ENCODE measurements at places on chromosomes 5 and 9. TPM values are rescaled to one million over a fixed set of nuclear protein-coding genes. Genes with fewer than 3 reads are reported as not detected.

The PRRX2 gene
- total RNA-seq, result not detected

DNA sequence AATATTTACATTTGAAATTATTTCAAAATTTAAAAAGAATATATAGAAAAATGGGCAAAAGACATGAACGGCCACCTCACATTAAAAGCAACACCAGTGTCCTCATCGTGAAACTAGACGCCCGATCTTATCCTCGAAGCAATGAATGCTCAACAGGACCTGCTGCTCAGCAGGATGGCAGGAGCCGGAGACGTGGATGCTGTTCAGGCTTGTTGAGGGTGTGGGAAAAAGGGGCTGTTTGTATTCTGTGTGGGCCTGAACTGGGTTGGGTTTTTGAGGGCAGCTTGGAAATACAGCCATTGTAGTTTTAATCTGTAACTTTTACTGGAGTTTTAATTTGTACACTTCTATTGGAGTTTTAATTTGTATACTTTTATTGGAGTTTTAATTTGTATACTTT is 20.3 kb downstream of the EXOC3 start:
- H3K36me3 ChIP-seq, result peaks cover 23% of the 10 kb centered on the region
- H3K4me1 ChIP-seq, result no peaks in the 10 kb centered on the region
- DNase-seq, result no peak
- H3K27ac ChIP-seq, result no peak overlapping the region
- no peak overlapping the region for H3K4me3 ChIP-seq
- H3K27me3 ChIP-seq, result no peaks in the 10 kb centered on the region

GRCh38 chr5:89435347-89435746 is 552.4 kb upstream of the MEF2C start:
- no peak for DNase-seq
- H3K4me3 ChIP-seq, result no peak overlapping the region
- H3K36me3 ChIP-seq, result no peaks in the 10 kb centered on the region
- no peak overlapping the region for H3K27ac ChIP-seq
- no peaks in the 10 kb centered on the region for H3K4me1 ChIP-seq

DNA sequence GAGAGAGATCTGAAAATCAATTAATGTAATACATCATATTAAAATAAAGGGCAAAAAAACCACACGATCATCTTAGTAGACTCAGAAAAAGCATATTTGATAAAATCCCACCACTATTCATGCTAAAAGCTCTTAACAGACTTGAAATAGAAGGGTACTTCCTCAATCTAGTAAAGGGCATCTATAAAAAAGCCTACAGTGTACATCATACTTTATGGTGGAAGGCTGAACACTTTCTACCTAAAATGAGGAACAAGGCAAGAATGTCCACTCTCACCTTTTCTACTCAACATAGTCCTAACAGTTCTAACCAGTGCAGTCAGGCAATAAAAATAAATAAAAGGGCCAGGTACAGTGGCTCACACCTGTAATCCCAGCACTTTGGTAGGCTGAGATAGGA is 38.9 kb downstream of the POLK start:
- H3K27me3 ChIP-seq, result no peaks in the 10 kb centered on the region
- H3K27ac ChIP-seq, result no peak overlapping the region
- H3K4me1 ChIP-seq, result no peaks in the 10 kb centered on the region
- no peak for DNase-seq
- H3K4me3 ChIP-seq, result no peak overlapping the region
- peaks cover 16% of the 10 kb centered on the region for H3K36me3 ChIP-seq

The QRFP gene
- total RNA-seq, result not detected

GRCh38 chr5:115069087-115069968 is 100.4 kb downstream of the TRIM36 start:
- DNase-seq, result no peak
- H3K27me3 ChIP-seq, result no peaks in the 10 kb centered on the region
- no peak overlapping the region for H3K27ac ChIP-seq
- no peaks in the 10 kb centered on the region for H3K4me1 ChIP-seq
- no peaks in the 10 kb centered on the region for H3K36me3 ChIP-seq

DNA sequence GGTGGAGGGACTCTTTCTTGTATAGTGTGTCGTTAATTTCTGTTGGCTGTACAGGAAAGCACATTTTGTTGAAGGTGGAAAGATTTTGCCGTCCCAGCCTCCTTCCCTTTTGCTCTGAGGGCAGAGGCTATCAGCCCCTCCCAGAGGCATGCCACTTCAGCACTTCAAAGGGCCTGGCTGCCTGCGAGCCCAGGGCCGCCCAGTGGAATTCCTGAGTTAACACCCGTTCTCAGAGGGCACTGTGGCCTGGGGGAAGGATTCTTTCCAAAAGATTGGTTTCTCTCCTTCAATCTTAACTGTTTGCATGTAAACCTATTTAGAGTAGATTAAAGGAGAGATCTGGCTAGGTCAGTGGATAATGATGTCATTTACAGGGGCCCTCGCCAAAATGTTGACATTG is 238.6 kb downstream of the FANCC start:
- DNase-seq, result no peak
- H3K27ac ChIP-seq, result no peak overlapping the region
- no peaks in the 10 kb centered on the region for H3K4me1 ChIP-seq
- no peak overlapping the region for H3K4me3 ChIP-seq
- no peaks in the 10 kb centered on the region for H3K27me3 ChIP-seq
- peaks cover 17% of the 10 kb centered on the region for H3K36me3 ChIP-seq

The KCTD16 gene
- 0.02 TPM for total RNA-seq

DNA sequence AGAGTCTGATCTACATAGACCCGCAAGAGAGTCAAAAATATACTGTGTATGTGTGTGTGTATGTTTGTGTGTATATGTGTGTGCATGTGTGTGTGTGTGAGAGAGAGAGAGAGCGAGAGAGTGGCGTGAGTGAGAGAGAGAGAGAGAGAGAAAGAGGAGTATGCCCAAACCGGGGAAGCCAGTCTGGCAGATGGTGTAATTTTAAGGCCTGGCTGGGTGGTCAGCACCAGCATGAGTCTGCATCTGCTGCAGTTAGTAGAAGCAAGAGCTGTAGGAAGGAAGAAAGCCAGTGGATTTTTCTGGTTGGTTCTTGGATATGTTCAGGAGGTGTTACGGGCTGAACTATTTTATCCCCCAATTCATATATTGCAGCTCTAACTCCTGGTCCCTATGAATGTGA is 75.2 kb downstream of the ACTBL2 start:
- H3K36me3 ChIP-seq, result no peaks in the 10 kb centered on the region
- no peak for DNase-seq
- H3K4me1 ChIP-seq, result peaks cover 26% of the 10 kb centered on the region
- no peak overlapping the region for H3K4me3 ChIP-seq
- no peak overlapping the region for H3K27ac ChIP-seq

The ACTBL2 gene
- total RNA-seq, result not detected

The ITGA1 gene
- total RNA-seq, result 71.4 TPM

DNA sequence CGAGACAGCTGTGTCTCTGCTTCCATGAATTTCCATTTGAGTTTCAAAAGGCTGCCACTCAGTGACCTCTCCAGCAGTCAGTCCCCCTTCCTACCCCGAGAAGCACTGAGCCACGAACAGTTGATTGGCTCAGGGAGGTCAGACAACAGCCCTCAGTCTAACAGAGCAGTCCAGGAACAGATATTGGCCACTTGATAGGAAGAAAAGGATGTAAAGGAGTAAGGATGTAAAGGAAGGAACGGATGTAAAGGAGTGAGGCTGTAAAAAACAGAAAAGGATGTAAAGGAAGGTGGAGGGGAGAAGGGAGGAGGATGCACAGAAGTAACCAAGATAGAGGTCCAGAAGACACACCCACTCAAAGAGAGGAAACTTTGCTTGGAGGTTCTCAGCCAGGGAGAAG is 3.2 kb upstream of the NR4A3 start:
- H3K27ac ChIP-seq, result peak overlapping the region; percentile 98
- no peaks in the 10 kb centered on the region for H3K27me3 ChIP-seq
- no peaks in the 10 kb centered on the region for H3K36me3 ChIP-seq

GRCh38 chr5:160356550-160357347 is 13.7 kb downstream of the C1QTNF2 start:
- no peaks in the 10 kb centered on the region for H3K4me1 ChIP-seq
- DNase-seq, result no peak
- H3K27ac ChIP-seq, result no peak overlapping the region

DNA sequence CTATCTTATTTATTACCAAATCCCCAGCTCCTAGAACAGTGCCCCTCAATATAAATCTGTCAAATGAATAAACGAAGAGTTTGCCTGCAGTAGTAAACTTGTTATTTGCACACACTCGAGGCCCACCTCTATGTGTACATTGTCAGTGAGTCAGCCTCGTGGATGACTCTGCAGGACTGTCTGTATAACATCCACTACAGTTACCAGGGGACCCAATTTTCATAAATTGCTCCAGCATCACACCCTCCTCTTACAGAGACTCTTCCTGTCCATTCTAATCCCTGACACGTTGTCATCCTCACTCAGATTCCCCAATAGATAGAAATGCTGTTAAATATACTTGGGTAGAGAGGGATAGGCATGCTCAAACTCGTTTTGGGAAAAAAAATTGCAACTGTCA is 478.5 kb downstream of the RAB3C start:
- H3K36me3 ChIP-seq, result no peaks in the 10 kb centered on the region
- DNase-seq, result no peak
- no peak overlapping the region for H3K4me3 ChIP-seq
- H3K27ac ChIP-seq, result no peak overlapping the region
- no peaks in the 10 kb centered on the region for H3K27me3 ChIP-seq
- H3K4me1 ChIP-seq, result no peaks in the 10 kb centered on the region

The CDH6 gene
- total RNA-seq, result 0.71 TPM

The PCDHGA2 gene
- 0.58 TPM for total RNA-seq

The LRRC19 gene
- 0.81 TPM for total RNA-seq

The TBC1D9B gene
- 78.0 TPM for total RNA-seq
